HuH-7.5 (cell line): ENCODE measurements at places on chromosomes 4 and X.

DNA sequence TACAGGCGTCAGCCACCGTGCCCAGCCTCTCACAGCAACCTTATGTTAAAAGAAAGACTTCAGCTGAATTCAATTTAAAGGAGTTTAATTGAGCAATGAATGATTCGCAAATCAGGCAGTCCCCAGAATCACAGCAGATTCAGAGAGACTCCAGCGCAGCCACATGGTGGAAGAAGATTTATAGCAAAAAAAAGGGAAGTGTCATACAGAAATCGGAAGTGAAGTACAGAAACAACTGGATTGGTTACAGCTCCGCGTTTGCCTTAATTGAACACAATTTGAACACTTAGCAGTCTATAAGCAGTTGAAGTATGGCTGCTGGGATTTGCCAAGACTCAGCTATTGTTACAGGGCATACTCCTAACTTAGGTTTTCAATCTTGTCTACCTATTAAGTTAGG, 19.8 kb downstream of the CENPVL3 start:
- DNase-seq: no peak

DNA sequence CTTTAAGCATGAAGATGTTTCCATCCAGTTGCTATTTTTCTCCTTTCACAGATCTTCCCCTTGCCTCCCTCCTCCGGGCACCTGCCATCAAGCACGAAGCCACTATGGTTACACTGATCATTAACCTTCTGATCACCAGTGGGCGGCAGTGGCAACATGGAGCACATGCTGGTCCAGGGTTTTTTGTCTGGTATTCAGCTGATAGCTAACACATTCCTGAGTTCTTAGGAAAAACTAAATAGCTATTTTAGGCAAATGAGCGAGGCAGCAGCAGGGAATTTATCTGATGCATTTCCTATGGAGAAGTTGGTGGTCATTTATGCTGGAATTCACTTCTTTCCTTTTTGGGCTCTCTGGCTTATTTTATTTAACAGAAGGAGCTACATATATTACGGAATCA, 22.9 kb downstream of the SHISA3 start:
- no peak for DNase-seq

GRCh38 chrX:24002792-24003191, 24.2 kb downstream of the KLHL15 start:
- DNase-seq: no peak

DNA sequence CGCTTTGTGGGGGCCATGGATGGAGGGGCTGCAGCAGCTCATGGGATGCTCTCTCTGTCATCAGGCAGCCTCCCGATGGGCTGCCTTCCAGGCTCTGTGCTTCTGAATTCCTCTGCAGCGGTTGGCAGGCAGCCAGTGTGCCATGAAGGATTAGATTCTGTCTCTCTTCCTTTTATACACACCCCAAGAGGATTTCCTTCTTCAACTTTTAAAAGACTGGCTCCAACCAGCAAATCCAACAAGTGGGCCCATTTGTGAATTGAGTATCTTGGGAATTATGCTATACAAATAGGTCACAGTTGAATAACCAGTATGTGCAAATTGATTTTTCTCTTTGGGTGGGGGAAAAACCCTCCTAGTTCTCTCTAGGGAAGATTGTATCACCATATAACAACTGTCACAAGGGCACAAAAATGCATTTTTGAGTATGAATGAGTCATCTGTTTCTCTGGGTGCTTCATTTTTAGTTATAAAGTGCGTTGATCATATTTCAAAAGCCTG, 96.8 kb upstream of the FAT1 start:
- DNase-seq: no peak

DNA sequence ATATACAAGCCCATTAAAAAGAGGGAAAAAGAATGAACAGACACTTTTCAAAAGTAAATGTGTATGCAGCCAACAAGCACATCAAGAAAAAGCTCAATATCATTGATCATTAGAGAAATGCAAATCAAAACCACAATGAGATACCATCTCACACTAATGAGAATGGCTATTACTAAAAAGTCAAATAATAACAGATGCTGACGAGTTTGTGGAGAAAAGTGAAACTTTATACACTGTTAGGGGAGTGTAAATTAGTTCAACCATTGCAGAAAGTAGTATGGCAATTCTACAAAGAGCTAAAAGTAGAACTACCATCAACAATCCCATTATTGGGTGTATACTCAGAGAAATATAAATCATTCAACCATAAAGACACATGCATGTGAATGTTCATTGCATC, 203.0 kb downstream of the ARAP2 start:
- DNase-seq: no peak

GRCh38 chr4:84792366-84793301, 173.9 kb downstream of the WDFY3 start:
- no peak for DNase-seq

- DNase-seq: no peak
Observed at GRCh38 chr4:99403380-99404184, 31.6 kb downstream of the ADH7 start.

GRCh38 chr4:14221176-14221575, 593.7 kb upstream of the BOD1L1 start:
- no peak for DNase-seq

DNA sequence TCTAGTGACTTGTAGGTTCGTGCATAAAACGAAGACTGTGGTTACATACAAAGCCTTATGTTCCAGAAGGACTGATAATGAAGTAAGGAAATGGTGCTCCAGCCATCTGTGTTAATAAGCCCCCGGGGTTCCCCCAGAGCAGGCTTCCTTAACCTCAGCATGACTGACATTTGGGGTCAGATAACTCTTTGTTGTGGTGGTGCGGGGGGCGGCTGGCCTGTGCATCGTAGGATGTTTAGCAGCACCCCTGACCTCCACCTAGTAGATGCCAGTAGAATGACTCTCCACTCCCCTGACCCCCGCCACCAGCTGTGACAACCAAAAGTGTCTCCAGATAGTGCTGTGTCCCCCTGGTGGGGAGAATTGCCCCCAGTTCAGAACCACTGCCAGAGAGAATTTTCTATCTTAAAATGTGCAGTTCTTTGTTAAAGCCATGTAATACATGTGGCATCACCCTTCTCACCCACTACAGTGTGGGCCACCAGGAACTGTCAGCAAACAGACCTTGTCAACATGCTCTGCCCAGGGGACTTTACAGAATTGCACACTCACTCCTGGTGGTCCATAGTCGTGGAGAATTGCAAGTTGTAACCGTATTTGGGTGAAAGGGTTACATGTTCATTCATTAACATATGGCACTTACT, 7.5 kb downstream of the SH3KBP1 start:
- no peak for DNase-seq
